Right hindlimb (tissue), 1 donor: ENCODE measurements at places on chromosomes 1 and 21.

DNA sequence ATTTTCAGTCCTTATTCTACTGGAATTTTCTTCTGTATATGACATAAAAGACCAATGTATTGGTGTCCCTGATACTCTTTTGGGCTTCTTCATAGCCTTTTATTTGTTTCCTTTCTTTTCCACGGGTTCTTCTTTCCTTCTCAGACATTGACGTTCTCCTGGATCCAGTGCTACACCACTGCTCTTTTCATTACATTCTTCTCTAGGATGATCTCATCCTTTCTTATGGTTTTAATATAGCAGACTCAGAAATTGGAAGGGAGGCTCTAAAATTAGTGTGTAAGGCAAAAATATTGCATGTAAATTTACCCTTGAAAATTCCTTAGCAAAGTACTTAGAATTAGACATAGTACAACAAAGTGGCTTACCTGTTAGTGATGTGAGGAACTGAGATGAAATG lies 65.3 kb downstream of the SELENOF start:
- DNase-seq = no peak

- DNase-seq = peak; percentile 22
These were observed 16.9 kb upstream of the SAMD11 start for GRCh38 chr1:906600-907420.

GRCh38 chr1:181680332-181680731 lies 197.0 kb downstream of the CACNA1E start:
- no peak for DNase-seq

- DNase-seq = no peak
These were observed 36.8 kb downstream of the CLCA1 start for GRCh38 chr1:86505564-86505902.

DNA sequence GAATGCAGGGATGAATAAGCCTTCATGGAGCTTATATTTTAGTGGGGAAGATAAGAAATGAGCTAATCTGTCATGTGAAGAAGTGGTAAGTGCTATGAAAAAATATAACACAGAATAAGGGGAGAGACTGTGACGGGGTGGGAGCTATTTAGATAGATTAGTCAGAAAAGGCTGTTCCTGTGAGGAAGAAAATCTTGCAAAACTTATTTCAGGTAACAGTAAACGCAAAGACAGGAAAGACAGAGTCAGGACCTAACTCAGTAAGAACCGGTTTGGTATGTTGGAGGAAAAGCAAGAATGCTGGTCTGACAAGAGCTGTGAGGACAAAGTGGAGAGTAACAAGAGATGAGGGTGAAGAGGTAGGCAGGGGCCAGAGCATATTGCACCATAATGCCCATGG lies 22.0 kb downstream of the GNAI3 start:
- no peak for DNase-seq

DNA sequence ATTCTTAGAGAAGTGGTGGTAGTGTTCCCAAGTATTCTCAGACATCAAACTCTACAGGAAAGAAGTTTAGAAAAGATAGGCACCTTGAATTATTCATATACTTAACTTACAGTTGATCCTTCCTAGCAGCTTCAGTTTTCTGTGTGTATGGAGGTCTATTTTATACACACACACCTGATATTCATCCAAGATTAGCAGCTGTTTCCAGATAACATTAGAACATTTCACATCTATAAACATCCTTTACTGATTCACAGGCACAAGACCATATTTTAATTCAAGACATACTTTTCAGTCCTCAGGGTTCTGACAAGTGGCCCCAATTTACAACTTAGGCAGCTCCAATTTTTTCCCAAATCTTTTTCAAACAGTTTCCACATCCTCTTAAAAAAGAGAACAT lies 287.8 kb upstream of the USP25 start:
- no peak for DNase-seq

GRCh38 chr1:210792250-210793102 lies 341.5 kb downstream of the KCNH1 start:
- no peak for DNase-seq

- DNase-seq = peak; percentile 50
These were observed 47.6 kb downstream of the IER5 start for GRCh38 chr1:181135815-181136737.

DNA sequence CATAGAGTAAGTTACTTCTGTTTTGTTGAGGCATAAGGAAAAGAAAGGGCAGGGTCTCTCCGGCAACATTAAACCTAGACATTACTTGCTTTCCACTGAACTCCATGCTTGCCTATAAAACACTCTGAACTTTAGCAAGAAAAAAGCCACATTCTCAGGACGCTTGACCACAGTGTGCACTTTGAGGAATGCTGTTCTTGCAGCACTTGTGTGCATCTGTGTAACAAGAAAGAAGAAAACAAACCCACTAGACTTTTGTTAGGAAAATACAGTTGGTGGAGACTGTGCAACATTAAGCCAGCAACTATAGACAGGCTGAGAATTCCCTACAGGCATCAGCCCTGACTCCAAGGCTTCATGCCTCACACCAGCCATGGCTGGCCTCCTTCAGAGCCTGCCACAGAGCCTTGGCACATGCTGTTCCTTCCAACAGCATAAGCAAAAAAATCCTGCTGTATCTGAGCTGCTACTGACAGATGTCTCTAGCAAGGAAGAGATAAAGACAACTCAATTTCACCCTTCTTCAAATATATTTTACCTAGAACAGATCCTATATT lies 5.8 kb downstream of the PDZK1 start:
- DNase-seq = no peak

- no peak for DNase-seq
These were observed 467.5 kb downstream of the PTPRU start for GRCh38 chr1:29703596-29704370.

- peak; percentile 61 for DNase-seq
These were observed at the start of gene PRDM16 for GRCh38 chr1:3068564-3069431. Gene PRDM16, plus strand, starts transcription at chr1:3069203. Its CDS starts 57 bp downstream, at chr1:3069260.

DNA sequence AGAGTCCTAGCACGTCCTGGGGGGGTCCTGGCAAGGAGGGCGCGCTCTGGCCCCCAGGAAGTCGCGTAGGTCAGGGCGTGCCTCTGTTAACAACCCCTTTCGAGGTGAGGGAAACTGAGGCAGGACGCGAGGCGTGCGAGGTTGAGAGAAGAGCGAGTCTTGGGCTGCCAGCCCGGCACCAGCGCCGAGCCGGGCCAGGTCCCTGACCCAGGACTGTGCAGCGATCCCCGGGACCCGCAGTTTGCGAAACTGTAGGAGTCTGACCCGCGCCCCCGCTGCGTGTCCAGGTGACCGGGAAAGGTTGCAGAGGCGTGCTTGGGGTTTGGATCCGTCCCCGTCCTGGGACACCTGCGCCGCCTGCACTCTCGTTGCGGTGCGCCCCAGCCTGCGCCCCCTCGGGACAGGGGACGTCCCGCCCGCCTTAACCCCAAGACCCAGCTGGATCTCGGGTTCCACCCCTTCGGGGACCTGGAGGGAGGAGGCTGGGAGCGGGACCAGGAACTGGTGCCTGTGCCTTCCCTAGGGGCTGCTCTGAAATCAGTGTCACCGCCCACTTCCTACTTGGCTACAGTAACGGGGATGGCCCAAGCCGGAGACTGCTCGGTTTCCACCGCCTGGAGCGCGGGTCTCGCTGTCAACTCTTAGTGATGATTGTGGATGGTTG lies 493 bp downstream of the DISC1 start:
- peak; percentile 77 for DNase-seq

- DNase-seq = peak; percentile 80
These were observed at the start of gene RNF207 for GRCh38 chr1:6205849-6206519. Gene RNF207, plus strand, starts transcription at chr1:6206119. Its CDS starts 417 bp downstream, at chr1:6206536.

DNA sequence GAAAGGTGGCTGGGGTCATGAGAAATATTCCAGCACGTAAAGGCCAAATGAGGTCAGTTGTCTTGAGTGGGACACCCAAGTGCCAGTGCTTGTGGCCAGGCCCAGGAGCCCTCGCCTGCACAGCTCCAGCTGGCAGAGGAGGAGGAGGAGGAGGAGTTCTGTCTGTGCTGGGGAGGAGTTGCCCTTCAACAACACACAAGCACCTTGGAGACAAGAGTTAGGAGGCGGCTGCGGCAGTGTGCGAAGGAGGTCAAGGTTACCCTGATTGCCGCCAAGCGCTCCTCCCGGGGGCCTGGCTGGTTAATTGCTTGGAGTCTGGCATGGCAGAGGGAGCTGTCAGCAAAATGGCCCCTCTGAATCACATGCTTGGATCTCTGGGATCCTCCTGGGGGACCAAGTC lies 45.1 kb downstream of the GRIK3 start:
- no peak for DNase-seq

- DNase-seq = no peak
These were observed 38.6 kb upstream of the ADGRL4 start for GRCh38 chr1:79044974-79045650.

- no peak for DNase-seq
These were observed 667.1 kb upstream of the PKN2 start for GRCh38 chr1:88016947-88017346.

DNA sequence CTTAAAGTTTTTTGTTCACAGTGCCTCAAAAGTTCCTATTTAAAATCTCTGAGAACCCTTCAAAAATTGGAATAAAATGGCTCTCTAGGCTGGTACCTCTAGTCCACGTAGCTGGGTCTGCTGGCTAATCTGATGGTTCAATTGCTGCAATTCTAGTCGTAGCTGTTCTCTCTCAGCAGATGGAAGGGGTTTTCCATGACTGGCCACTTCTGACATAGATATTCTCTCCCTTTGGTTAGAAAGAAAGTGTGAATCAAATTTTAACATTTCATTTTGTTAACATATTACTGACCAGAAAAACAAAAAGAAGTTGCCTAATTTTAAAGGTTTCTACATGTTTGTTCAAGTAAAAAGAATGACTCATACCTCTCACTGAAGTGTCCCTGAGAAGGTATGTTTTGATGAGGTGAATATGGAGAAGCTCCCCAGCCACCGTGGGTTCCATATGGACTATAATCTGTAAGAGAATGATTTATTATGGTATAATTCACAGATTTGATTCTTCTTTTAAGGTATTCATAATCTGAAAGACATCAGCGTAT lies 29.3 kb upstream of the SERPINC1 start:
- DNase-seq = no peak

DNA sequence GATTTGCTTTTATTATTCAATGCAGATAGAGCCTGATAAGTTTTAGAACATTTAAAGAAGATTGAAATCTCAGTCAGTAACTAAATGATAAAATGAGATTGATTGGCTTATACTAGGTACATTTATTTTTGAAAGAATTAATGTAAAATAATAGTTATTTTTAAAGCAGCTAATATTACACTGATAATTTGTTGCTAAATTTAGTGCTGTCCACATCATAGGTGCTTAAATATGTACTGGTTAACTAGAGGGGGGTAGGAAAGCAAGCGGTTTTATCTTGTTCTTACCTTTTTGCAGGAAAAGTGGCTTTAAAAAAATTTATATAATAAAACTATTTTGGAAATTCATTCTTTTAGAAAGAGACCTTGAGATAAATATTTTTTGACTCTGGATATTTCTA lies 40.4 kb upstream of the RWDD3 start:
- DNase-seq = no peak

DNA sequence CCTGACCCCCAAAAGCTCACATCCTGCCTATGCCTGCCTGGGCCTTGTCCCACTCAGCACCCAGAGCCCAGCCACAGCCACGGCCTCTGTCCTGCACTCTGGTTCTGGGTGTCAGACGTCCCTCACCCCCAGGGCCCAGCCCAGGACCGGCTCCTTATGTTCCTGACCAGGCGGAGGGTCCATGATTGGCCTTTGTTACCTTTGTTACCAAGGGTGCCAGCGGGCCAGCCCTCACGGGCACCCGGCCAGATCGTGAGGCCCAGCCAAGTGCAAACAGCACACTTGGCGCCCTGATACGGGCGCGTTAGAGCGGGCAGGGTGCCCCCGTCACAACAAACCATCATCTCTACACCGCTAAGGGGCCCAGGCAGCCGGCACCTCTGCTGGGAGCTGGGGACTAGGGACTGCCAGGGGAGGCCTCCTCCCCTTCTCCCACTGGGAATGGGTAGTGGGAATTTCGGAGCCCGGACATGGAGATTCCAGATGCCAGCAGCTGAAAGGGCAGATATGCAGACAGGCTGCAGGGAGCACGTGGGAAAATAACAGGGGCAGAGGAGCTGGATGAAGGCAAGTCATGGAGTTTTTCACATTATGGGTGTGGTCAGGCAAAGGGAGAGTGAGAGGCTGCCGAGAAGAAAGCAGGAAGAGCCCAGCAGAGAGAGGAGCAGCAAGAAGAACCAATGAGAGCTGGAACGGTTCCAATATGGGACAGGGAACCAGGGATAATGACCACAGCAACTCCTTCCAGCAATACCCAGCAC lies 22.1 kb downstream of the HSPG2 start:
- peak; percentile 65 for DNase-seq

DNA sequence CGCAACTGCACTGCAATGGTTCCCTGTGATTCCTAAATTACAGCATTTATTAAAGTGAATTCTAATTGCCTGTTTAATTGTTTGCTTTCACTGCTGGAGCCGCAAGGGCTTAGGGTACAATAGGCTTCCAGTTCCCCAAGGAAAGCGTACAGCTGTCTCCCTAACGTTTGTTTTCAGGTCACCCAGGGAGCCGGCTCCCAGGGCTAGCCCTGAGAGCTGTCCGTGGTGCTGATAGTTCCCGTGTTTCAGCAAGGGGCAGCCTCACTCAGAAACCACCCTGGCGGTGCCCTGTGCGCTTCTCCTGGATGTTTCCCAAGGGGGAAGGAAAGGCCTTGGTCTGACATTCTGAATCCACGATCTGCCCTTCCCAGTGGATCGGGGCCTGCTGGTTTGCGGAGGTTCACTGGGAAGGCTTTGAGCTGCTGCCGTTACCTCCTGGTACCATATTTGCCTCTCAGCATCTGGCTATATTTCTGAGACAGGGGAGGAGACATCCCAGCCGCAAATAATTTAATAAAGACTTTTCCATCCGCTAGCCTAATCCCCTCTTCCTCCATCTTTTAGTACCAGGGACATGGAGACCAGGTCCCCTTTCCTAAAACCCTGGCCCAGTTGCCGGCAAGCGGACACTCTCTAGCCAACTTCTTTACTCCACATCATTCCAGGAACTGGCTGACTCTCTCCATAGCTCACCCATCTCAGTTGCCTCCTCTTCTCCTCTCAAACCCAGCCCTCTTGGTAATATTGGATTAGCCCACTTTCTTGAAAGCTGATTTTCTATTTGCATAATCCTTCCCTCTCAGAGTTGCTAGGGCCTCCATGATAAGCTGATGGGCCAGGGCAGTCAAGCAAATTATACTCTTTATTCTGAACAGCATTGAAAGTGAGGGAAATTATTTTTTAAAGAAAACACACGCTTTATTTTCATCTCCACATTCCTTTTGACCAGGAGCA lies 149.0 kb downstream of the IGSF21 start:
- DNase-seq = peak; percentile 71

DNA sequence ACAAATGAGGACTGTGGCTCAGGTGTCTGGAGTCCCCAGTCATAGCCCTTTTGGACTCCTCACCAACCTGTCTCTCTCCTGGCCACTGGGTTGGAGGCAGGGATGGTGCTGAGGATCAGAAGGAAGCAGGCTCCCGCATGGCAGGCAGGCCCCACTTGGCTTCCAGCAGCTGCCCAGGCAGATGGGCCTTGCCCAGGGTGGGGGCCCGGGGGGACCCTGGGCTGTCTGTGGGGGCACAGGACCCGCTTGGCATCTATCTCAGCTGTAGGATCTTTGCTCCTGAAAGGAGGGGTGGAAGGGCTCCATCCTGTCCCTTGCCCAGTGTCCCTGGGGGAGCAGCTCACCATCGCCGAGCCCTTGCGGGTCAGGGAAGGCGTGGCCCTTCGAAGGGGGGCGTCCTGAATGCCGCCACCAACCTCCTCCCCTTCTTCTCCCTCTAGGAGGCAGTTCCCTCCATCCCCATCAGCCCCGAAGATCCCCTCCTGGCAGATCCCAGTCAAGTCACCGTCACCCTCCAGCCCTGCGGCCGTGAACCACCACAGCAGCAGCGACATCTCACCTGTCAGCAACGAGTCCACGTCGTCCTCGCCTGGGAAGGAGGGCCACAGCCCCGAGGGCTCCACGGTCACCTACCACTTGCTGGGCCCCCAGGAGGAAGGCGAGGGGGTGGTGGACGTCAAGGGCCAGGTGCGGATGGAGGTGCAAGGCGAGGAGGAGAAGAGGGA lies 154.5 kb downstream of the PEX14 start:
- DNase-seq = no peak
